Skeletal muscle cell (primary cell): ENCODE measurements at places on chromosomes 3 and 15.

DNA sequence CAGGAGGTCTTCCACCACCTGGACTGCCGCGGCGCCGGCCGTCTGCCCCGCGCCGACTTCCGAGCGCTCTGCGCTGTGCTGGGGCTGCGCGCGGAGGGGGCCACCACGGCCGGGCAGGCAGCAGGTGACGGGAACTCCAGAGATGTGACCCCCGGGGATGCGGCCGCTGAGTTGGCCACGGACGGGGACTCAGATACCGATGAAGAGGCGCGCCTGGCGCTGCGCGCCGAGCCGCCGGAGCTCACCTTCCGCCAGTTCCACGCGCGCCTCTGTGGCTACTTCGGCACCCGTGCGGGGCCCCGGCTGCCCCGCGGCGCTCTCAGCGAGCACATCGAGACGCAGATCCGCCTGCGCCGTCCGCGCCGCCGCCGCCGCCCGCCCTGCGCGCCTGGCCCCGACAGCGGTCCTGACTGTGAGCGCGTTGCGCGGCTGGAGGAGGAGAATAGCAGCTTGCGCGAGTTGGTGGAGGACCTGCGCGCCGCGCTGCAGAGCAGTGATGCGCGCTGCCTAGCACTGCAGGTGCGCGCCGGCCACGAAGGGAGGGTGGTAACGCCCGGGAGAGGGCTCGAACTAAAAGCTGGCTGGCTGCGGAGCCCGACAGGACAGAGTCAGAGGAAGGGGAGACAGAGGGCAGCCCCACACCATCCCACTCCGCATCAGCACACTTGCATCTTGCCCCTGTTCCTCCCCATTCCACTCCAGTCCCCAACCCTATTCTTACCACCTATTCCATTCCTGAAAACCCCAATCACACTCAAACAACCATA is 885 bp downstream of the EFCC1 start:
- DNase-seq, result no peak

- no peak for DNase-seq
Measured at GRCh38 chr3:185280572-185281365, 26.9 kb upstream of the EHHADH start.

- no peak for DNase-seq
Measured at GRCh38 chr15:51390241-51390965, 48.9 kb downstream of the GLDN start.

GRCh38 chr3:175002732-175003143 is 143.6 kb downstream of the NAALADL2 start:
- DNase-seq, result peak; percentile 96

- no peak for DNase-seq
Measured at GRCh38 chr15:29480278-29480677, 210.7 kb upstream of the NSMCE3 start.

DNA sequence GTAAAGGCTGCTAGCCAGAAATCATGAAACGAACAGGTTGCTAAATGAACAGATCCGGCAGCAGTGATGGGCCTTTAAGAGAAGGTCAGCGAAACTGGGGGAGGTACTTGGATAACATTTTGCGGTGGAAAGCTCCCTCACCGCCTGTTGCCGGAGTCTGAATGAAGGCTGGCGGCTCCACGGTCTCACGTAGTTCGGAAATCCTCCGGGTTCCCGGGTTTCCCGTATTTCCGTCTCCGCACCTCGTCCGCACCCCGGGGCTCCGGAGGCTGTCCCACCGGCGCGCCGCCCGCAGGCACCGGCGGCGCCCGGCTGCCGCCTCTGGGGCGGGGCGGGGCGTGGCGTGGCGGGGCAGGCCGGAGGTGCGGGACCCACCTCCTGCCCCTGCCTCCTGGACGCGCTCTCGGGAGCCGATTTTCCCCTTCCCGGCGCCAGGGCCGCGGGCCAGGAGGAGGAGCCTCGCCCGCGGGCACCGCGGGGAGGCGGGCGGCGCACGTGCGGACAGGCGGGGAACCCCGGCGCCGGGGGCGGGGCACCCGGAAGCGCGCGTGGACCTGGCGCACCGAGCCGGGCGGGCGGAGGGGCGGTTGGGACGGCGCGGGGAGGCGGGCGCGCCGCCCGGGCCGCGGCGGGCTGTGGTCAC is at the start of gene ZDHHC23:
ZDHHC23 (plus strand) TSS at position 642 of the 643 bp plus-strand sequence. CDS start 790 bp downstream, outside the sequence.
- no peak for DNase-seq

DNA sequence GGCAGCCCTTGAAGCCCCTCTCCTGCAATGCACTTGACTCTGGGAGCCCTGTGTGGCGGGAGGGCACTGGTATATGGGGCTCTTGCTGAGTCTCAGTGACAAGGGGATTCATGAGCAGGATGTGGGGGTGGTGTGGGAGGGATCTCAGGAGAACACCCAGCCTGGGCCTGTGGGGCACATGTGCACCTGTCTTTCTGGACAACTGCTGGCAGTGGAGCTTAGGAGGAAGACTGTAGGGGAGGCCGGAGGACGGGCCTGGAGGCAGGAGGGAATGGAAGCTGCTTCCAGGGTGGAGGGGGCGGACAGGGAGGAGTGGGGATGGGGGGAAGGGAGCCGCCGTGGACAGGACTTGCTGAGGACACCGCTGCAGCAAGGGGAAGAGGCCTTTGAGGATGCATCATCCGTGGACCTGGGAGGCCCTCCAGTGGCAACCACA is 10.8 kb upstream of the SNRPA1 start:
- DNase-seq, result no peak

DNA sequence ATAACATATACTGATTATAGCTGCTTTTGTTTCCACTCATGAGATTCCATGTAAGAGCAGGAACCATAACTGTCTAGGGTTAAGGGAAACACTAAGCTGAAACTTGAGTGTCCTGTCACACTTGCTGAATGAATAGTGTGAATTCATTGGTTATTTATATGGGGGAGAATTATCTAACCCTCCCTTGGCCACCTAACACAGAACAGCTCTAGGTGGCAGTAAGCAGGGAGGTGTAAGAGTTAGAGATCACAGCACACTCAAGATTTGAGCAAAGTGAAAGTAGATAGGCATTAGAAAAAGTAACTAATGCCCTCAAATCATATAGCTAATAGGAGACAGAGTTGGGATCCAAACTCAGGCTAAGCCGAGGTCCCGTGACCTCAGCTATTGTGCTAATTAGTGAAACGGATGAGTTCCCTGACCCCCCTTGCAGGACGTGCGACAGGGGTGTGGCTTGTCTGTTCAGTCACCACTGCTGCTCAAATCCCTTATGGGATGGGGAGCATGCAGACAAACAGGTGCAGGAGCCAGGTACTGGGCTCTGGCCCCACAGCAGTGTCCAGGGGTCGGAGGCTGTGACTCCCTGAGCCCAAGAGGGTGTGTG is 27.7 kb upstream of the ANO10 start:
- DNase-seq, result no peak

DNA sequence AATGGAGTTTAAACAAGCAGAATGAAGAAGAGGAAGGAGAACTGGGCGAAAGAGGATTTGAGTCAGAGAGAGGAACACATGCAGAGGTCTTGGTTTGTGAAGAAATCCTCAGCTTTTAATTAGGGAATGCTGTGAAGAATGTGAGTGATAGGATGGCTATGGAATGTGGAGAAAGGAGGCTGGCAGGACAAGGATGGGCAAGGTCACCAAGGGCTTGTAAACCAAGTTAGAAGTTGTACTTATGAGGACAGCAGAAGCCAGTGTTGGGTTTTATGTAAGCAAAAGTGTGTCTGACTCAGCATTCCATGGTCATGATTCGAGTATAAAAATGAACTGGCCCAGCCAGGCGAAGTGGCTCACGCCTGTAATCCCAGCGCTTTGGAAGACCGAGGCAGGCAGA is 60.0 kb upstream of the IL12A start:
- peak; percentile 99 for DNase-seq

GRCh38 chr15:40543082-40543481 is 21.8 kb downstream of the CCDC32 start:
- no peak for DNase-seq

GRCh38 chr3:73427048-73427706 is 197.6 kb downstream of the PDZRN3 start:
- DNase-seq, result no peak

- DNase-seq, result no peak
Measured at GRCh38 chr3:150411106-150411460, 3.0 kb downstream of the TSC22D2 start.

- DNase-seq, result no peak
Measured at GRCh38 chr3:14256561-14257342, 78.1 kb downstream of the LSM3 start.

DNA sequence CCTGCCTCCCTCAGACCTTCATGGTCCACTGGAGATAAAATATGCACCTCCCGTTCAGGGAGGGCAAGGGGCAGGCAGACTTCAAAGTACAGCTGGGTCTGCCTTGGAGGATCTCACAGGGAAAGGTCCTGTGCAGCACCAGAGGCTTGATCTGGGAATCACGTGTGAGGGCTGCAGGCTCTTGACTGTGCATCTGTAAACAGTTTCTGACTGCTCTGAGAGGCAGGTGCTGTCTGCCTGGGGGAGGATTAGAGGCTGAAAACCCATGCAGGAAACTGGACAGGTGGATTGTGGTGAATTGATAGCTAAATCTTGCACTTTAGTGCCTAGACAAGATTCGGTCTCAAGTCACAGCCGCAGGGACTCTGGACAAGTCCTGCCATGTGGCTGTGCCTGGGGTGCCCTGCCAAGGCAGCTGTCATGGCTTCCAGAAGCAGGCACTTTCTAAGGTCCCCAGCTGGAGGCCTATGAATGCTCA is 239.3 kb downstream of the EPHB1 start:
- DNase-seq, result no peak

DNA sequence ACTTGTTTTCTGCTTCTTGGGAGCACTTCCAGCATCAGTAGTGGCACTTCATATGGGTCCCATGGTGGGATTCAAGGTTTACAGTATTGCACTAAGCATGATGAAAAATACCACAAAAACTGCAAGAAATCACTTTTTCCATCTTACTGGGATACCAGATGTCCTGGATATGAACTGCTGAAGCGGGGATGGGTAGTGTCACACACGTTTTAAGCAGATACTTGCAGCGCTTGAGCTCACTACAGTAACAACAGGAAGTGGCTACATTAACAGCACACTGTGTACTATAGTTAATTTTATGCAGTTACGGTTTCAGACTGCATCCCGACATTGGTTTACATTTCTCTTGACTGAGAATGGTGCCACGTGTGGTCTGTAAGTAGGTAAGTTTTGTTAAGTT is 3.5 kb upstream of the ISG20 start:
- peak; percentile 62 for DNase-seq

GRCh38 chr3:172608575-172608974 is 85.3 kb upstream of the TNFSF10 start:
- no peak for DNase-seq

- no peak for DNase-seq
Measured at GRCh38 chr3:58464866-58465265, 27.0 kb upstream of the KCTD6 start.

DNA sequence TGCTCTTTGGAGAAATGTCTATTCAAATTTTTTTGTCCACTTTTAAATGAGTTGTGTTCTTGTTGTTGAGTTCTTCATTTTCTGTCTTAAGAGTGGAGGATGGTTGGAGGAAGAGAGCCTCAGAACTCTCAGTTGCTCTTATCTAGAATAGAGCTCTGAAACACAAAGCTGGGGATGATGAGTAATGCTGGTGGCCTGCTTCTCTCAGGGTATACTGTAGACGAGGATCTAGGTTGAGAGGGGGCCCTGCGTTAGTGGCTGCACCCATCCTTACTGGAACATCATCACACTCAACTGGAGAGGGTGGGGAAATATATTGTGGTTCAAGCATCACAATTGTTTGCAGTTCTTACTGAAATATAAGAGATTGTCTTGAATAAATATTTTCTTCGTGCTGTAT is 1.8 kb downstream of the SPTSSB start:
- DNase-seq, result no peak

DNA sequence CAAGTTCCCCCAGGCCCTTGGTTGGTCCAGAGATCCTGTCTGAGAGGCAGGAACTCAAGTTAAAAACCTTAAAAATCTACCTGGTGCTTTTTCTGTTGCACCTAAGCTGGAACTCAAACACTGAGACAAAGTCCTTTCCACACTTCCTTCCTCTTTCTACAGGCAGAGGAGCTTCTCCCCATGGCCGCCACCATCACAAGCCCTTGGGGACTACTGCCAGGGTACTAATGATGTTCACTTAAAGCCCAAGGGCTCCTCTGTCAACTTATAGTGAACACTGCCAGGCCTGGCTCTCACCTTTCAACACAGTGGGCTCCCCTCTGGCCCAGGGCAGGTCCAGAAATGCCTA is 26.0 kb downstream of the TM4SF18 start:
- no peak for DNase-seq

DNA sequence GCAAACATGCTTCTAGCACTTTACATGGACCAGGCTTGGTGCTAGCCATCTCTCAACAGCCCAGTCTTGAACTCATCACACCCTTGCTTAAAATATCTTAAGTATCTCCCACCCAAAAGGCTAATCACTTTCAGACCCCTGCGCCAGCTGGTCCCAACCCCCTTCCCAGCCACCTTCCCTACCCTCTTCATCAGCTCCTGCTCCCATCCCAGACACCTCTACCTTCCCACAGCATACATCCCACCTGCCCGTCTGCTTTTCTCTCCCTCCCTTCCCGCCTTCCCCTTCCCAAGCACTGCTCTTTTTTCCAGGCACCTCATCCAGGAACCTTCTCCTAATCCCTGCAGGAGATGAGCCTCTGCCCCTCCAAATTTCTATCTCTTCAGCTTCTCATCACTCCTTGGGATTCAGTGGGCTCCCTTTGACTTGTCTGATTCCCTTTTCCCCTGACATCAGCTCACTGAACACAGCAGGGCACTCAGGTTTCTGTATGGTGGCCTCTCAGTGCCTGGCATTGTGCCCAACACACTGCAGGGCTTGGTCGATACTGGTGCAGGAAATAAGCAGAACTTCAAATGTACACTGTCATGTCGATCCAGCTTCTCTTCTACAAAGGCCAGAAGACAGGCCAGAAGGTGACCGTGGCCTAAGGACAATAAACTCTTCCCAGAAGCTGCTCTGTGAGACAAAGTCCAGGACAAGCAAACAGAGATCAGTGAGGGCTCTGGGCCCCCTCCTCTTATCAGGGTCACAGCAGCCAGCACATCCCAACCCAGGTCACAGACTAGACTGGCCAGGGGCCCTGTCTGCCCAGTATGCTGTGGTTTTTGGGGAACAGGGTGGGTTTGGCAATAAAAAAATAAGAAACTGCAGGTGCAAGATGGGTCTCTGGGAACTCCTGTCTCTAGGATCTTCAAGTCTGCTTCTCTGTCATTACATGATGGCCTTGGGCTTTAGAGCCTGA is 2.2 kb upstream of the ITIH1 start:
- no peak for DNase-seq

GRCh38 chr3:45975686-45976085 is 19.9 kb downstream of the FYCO1 start:
- no peak for DNase-seq

GRCh38 chr15:94367726-94368535 is 136.6 kb downstream of the MCTP2 start:
- no peak for DNase-seq

DNA sequence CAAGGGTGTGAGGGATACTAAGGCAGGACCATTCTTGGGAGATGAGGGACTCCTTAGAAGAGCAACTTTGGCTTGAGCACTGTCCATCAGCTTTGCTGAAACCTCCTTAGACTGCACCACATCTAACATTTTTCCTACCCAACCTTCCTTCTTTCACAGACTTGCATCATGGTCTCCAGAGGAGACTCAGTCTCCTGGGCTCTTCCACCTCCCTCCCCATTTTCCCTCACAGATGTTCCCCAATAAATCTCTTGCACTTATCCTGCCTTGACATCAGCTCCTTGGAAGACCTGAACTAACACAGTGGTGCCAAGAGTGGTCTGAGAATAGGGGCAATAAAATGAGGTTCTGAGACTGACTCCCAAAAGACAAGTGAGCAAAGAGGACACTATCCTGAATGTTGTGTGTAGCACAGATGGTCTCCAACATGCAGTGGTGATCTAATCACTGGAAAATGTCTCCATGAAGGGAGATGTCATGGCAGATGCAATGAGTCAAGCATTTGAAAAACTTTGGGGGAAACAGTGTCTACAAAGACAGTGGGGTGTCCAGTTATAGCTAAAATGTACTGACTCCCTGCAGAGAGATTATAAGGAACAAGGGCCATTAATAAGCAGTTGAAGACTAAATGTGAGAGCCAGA is 26.0 kb upstream of the BOC start:
- no peak for DNase-seq
